ENCODE measurements at places on chromosomes 6 and 20. TPM values are rescaled to one million over a fixed set of nuclear protein-coding genes. Genes with fewer than 3 reads are reported as not detected.

The BHLHE23 gene
- not detected for total RNA-seq

The PPP1R14C gene
- 114 TPM for total RNA-seq

The MUCL3 gene
- total RNA-seq = not detected

The LTA gene
- not detected for total RNA-seq

The PM20D2 gene
- total RNA-seq = 12.8 TPM

The MAK gene
- 0.08 TPM for total RNA-seq

The LYRM2 gene
- total RNA-seq = 36.7 TPM

The CST7 gene
- 1.7 TPM for total RNA-seq

The MTFR2 gene
- 1.0 TPM for total RNA-seq

The HMGCLL1 gene
- 2.4 TPM for total RNA-seq

The DPPA5 gene
- total RNA-seq = not detected

The ADAM33 gene
- 18.5 TPM for total RNA-seq

The TRIM31 gene
- total RNA-seq = not detected

The DEFB116 gene
- total RNA-seq = not detected

The WFDC12 gene
- total RNA-seq = not detected

The PHACTR3 gene
- total RNA-seq = 6.9 TPM

The AGPAT4 gene
- 2.9 TPM for total RNA-seq

Measured in left cardiac atrium (tissue), 4 donors.